GM12878 (cell line): ENCODE measurements at places on chromosomes 11 and 22.

DNA sequence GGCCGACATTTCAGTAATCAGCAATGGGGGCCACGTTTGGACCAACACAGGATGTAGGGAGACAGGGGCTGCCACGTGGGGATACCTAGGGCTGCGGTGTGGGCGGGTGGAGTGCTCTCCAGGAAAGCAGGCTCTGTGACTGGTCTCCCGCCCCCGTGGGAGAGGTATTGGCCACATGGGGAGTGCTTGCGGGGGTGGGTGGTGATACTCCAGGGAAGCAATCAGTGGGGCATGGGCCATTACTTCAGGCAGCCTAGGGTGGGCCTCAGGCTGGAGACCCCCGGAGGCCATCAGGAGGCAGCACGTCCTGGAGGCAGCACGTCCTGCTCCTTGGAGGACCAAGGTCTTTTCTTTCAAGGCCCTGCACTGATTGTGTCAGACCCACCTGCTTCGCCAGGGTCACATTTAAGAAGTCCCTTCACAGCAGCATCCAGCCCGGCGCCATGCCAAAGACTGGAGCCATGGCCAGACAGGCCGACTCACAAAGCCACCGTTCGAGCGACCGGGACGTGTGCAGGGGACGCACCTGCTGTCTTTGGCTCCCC is 3.0 kb upstream of the MUC2 start:
- DNase-seq: no peak

DNA sequence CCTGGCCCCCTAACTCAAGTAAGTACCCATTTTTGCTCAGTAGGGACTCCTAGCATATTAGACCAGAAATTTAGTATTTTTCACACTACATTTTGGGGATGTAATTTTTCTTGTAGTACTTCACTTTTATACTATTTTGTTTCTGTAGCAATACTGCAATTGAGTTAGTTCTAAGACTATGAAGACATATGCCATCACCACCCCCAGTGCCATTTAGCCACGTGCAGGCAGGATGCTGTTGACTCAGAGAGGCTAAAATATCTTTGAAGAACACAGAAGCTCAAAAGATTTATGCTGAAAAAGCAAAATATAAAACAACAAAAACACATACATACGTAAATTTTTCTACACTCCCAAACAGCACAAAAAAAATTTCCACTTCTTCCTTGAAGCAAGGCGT is 29.1 kb upstream of the DLAT start:
- DNase-seq: no peak

- DNase-seq: no peak
Observed at GRCh38 chr22:46941968-46942798, 179.7 kb downstream of the TBC1D22A start.

GRCh38 chr11:98559961-98560360 is 460.8 kb upstream of the CNTN5 start:
- no peak for DNase-seq

GRCh38 chr11:65553301-65554001 is 4.7 kb downstream of the LTBP3 start:
- no peak for DNase-seq

- no peak for DNase-seq
Observed at GRCh38 chr11:9664276-9665171, 647 bp downstream of the SWAP70 start.

DNA sequence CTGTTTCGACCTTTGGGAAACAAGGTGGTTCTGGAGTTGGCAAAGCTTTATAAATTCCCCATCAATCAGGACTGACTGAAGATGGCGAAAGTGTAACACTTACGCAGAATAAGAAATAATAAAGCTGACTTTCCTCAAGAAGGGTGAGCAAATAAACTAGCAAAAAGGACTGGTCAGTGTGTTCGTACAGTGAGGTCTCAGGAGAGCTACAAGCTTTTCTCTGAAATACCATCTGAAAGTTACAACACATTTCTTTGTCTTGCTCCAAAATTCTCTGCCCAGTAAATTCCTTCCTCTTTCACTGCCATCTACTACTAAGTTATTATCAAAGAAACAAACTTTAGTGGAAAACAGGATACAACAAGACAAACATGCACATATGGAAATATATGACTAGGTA is 13.4 kb downstream of the PITPNB start:
- no peak for DNase-seq

- DNase-seq: no peak
Observed at GRCh38 chr11:63931045-63931444, 7.8 kb upstream of the NAA40 start.

DNA sequence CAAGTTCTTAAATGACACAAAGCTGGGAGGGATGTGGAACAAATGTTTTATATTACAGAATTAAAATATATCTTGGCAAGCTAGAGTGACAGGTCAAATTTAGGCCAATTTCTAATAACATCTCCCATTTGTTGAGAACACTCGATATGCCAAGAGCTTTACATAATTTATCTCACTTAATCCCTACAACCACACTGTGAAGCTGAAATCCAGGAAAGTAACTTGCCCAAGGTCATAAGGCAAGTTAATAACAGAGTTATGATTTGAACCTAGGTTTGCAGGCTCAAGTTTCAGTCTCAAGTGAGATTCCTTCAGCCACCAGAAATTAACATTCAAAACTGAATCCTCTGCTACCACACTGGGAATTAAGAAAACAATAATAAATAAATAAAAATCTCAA is 38.3 kb downstream of the RAB30 start:
- no peak for DNase-seq

- DNase-seq: no peak
Observed at GRCh38 chr11:33620423-33621171, 80.0 kb downstream of the C11orf91 start.

- no peak for DNase-seq
Observed at GRCh38 chr22:43689356-43689755, 122.7 kb downstream of the EFCAB6 start.

DNA sequence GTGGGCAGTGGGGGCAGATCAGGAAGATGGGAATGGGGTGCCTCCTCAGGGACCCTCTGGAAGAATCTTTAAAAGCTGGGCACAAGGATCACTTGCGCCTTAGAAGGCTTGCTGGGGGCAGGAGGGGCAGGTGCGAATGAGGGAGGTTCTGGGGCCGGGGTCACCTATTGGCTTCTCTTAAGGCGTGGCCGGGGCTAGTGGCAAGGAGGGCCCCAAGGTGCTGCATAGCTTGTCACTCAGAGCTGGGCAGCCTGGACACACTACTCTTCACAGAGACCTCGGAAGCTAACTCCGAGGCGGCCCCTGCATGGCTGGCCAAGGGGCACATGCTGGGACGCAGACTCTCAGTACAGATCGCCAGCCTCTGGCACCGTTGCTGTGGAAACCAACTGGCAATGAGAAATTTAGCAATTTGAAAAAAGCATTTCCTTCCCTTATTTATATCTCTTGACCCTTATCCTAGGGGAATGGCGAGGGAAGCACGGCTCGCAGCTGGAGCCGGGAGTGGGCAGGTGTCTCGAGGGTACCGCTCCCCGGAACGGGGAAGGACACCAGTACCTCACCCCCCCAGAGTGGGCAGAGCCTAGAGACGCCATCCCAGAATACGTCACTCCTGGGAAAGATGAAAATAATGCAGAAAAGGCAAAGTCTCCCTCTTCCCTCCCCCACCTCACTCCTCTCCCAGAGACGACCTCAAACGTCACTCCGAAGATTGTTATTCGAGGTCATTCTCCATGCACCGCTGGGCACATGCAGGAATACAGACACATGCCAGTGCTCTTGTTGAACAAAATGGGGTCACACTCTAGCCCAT is 188.1 kb downstream of the CTTN start:
- DNase-seq: no peak

DNA sequence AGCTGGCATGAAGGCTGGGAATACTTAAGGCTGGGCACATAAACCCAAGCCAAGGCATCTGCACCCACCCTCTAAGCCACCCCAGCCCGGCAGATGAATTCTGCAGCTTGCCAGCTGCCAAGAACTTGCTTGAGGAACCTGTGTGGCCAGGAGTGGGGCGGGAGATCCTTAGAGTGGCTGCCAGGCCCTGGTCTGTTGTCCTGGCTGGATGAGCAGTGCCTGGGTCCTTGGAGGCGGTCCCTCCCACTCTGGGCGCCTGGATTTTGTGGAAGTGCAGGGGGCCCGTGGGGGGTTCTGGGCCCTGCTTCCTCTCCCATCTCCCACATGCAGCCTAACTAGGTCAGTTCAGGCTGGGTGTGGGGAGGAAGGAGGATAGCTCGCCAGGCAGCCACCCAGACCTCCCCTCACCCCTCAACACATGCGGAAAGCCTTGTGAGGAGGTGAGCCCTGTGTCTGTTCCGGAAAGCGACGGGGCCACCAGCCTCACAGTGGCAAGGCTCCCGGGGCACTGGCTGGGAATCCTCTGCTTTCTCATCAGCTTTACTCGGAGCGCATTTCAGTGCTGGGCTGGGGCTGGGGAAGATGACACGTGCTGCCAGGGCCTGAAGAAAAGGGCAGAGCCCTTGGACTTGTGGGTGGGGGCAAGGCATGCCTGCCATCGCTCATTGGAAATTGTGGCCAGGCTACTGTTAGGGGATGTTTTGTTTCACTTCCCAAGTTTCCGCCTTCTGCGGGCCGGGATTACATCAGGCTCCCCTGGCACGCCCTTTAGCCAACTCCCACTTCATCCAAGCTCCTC is 8.4 kb downstream of the DAGLA start:
- no peak for DNase-seq

- no peak for DNase-seq
Observed at GRCh38 chr11:95108159-95108611, 18.5 kb downstream of the ENDOD1 start.

- no peak for DNase-seq
Observed at GRCh38 chr11:102794382-102794781, 3.6 kb downstream of the MMP1 start.

DNA sequence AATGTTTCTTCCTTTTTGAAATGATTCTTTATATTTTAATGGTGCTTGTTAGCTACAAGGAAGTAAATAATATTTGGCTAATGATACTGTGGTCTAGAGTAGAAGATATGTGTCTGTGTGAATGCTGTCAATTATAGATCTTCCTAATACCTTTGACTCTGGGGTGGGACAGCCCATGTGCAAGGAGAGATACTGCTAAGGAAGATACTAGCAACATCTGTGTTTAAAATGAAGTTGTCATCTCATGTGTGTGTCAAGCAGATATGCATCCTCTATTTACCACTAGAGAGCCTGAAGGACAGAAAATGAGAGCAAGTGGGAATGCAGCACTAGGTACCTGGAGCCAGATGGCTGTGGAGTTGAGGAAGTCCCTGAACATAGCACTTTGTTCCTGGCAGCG is 34.1 kb downstream of the PPME1 start:
- DNase-seq: no peak

DNA sequence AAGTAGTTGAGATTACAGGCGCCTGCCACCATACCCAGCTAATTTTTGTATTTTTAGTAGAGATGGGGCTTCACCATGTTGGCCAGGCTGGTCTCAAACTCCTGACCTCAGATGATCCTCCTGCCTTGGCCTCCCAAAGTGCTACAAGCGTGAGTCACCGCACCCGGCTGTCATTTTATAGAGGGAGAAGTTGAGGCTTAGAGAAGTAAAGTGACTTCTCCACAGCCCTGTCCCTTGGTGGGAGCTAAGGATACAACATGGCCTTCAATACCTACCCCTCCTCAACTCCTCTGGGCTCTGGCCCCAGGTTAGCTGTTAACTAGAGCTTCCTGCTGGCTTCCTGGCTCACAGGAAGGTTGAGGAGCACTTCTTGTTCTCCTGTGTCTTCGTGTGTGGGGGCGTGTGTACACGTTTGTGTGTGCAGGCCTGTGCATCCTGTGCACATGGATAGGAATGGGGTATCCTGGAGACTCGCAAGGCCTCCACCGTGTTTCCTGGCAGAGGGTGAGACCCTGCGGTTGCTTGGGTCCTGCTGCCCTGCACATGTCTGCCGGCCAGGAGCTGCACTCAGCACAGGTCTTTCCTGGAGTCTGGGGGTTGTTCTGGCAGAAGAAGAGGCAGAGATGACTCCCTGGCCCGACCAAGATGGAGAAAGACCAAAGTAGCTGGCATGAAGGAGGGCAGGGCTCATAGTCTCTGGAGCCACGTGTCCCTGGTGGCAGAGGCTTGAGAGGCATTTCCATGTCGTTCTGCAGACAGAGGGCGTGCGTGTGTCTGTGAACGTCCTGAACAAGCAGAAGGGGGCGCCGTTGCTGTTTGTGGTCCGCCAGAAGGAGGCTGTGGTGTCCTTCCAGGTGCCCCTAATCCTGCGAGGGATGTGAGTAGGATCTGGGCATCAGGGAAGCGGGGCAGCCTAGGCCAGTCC is 2.4 kb downstream of the SIDT2 start:
- DNase-seq: peak; percentile 46

GRCh38 chr11:85182441-85183387 is 444.4 kb downstream of the DLG2 start:
- no peak for DNase-seq

- no peak for DNase-seq
Observed at GRCh38 chr11:114432893-114433292, 6.4 kb upstream of the REXO2 start.

DNA sequence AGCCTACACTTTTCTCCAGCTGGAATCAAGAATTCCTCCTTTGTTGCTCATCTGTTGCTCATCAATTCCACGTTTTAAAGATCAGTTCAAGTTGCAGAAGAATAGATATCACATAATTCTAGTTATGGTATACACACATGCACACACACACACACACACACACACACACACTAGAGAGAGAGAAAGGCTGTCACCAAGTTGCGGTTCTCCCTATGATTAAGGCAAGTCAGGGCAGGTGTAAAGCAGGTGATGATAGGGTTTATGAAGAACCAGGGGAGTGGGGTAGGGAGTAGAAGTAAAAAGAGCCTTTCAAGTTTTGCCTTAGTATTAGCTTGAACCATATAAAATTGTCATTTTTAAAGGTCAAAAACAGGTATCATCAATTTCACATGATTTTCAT is 31.7 kb upstream of the TMPRSS4 start:
- no peak for DNase-seq

DNA sequence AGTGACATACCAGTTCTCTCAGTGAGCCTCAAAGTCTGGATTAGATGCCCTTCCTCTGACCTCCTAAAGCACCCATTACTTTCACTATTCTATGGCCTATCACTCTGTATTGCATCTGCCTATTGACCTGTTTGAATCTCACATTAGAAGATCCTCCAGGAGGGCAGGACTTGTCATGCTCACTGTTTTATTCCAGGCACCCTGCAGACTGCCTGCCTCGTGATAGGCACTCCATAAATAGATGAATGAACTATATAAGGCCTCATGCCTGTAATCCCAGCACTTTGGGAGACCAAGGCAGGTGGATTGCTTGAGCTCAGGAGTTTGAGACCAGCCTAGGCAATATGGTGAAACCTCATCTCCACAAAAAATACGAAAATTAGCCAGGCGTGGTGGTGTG is 160.1 kb upstream of the CADM1 start:
- DNase-seq: no peak

GRCh38 chr22:23204541-23205157 is 24.3 kb downstream of the BCR start:
- DNase-seq: no peak

GRCh38 chr11:17972987-17973386 is 39.9 kb downstream of the SERGEF start:
- DNase-seq: no peak

- DNase-seq: no peak
Observed at GRCh38 chr11:133747409-133747808, 97.9 kb downstream of the SPATA19 start.

DNA sequence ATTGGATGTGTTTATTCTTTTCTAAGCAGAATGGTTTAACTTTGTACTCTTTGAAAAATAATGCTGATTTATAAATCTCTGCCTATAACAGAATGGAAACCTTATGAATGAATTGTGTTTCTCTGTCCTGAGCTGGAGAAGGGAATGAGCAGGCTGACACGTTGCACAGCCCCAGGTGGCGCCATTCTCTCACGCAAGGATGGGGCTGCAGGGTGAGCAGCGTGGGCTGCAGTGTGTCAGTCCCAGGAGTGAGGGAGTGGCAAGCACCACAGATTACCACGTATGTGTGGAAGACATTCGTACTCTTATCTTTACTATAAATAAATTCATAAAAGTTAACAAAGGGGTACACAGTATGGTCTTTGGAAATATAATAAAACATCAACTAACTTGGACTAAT is 33.4 kb downstream of the FDX1 start:
- no peak for DNase-seq
